ENCODE measurements at places on chromosomes 6 and 20. TPM values are rescaled to one million over a fixed set of nuclear protein-coding genes. Genes with fewer than 3 reads are reported as not detected.
A peak's percentile ranks its signal among the peaks of the same experiment; 100 is the strongest.

Gene NAPB
- total RNA-seq, result 11.3 TPM

Gene ADA
- total RNA-seq, result 2.3 TPM

Gene CDSN
- not detected for total RNA-seq

Gene JAG1
- total RNA-seq, result 54.8 TPM

Gene SLC18B1
- total RNA-seq, result 11.7 TPM

Gene RAET1G
- total RNA-seq, result 0.89 TPM

Gene ALDH5A1
- total RNA-seq, result 6.8 TPM

Gene MCCD1
- not detected for total RNA-seq

Gene THBS2
- total RNA-seq, result 4.0 TPM

Gene LRP11
- total RNA-seq, result 80.8 TPM

DNA sequence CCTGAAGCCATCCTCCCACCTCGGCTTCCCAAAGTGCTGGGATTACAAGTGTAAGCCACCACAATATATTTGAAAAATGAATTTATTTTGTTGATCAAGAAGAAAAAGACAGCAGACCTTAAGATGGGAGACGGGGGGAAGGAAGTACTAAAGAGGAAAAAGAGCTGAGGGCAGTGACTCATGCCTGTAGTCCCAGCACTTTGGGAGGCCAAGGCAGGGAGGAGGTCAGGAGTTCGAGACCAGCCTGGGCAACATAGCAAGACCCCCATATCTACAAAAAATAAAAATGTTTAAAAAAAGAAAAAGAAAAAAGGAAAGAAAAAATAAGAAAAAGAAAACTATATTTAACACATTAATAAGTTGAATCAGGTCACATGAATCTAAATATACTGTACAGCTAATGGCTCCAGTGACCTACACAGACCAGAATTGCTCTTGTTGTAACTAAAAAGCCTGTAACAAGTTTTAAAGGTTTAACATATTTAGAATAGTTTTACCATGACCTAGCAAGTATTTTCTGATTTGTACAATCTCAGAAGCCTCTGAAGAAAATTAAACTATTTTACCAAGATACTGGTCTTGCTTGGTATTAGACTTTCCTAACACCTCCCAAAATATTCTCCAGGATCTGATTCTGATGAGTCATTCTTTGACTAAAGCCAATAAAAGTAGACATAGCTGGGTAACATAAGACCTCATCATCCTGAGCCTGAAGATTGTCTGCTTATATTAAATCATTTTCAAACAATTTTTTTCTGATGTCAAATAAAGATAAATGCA, 4.3 kb upstream of the AKIRIN2 start:
- H3K27ac ChIP-seq, result no peak overlapping the region
- H3K36me3 ChIP-seq, result no peaks in the 10 kb centered on the region
- H3K4me1 ChIP-seq, result peaks cover 4% of the 10 kb centered on the region
- no peak overlapping the region for H3K4me3 ChIP-seq

GRCh38 chr20:48912065-48912464, 9.4 kb upstream of the ARFGEF2 start:
- DNase-seq, result no peak
- no peaks in the 10 kb centered on the region for H3K27me3 ChIP-seq
- H3K4me1 ChIP-seq, result no peaks in the 10 kb centered on the region
- H3K36me3 ChIP-seq, result no peaks in the 10 kb centered on the region
- no peak overlapping the region for H3K4me3 ChIP-seq

DNA sequence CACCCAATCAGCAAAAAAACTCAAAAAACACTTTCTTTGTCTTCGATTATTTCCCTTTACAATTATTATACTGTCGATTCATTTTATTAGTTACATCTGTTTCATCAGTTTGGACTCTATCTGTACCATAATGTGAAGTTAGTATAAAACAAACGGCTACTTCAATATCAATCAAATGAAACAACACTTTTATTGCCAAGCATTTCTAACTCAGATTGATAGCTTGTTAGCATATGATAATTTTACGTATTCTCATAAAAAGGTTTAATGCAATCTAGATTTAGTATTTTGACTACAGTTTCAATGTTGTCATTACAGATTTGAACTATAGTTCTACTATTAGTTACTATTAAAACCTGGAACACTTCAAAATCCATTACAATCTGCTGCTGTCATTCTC, 149.3 kb downstream of the PTPRK start:
- no peak for DNase-seq
- no peak overlapping the region for H3K4me3 ChIP-seq
- H3K27me3 ChIP-seq, result no peaks in the 10 kb centered on the region
- H3K4me1 ChIP-seq, result peaks cover 5% of the 10 kb centered on the region
- H3K27ac ChIP-seq, result no peak overlapping the region

- DNase-seq, result no peak
- H3K27me3 ChIP-seq, result no peaks in the 10 kb centered on the region
- no peak overlapping the region for H3K27ac ChIP-seq
- H3K36me3 ChIP-seq, result no peaks in the 10 kb centered on the region
- H3K4me3 ChIP-seq, result no peak overlapping the region
Measured at GRCh38 chr6:148082696-148083095, 259.9 kb upstream of the SASH1 start.

DNA sequence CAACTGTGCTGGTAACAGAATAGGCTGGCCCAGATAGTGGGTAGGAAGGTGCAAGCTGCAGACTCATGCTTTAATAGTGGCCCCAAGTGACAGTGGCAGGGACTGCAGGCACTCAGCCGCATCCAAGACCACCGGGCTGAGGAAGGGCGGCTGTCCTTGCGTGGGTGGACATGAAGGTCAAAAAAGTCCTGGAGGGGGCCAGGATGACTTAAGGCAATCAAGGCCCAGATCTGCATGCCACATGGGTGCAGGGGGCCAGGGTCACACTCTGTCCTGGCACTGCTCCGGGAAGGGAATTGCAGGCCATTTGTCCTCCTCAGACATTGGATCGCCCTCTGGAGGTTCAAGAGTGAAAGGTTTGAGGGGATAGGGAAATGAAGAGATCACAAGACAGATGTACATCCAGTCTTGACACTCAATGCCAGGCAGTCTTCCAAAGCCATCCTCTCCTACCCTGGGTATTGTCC, 10.4 kb upstream of the VNN2 start:
- H3K27me3 ChIP-seq, result no peaks in the 10 kb centered on the region
- H3K36me3 ChIP-seq, result peaks cover 37% of the 10 kb centered on the region
- H3K27ac ChIP-seq, result no peak overlapping the region
- H3K4me1 ChIP-seq, result peaks cover 11% of the 10 kb centered on the region

GRCh38 chr20:3174442-3175261, 1.3 kb upstream of the LZTS3 start:
- H3K4me3 ChIP-seq, result peak overlapping the region; percentile 86
- DNase-seq, result no peak
- peak overlapping the region; percentile 89 for H3K27ac ChIP-seq
- H3K27me3 ChIP-seq, result no peaks in the 10 kb centered on the region
- H3K4me1 ChIP-seq, result peaks cover 47% of the 10 kb centered on the region

DNA sequence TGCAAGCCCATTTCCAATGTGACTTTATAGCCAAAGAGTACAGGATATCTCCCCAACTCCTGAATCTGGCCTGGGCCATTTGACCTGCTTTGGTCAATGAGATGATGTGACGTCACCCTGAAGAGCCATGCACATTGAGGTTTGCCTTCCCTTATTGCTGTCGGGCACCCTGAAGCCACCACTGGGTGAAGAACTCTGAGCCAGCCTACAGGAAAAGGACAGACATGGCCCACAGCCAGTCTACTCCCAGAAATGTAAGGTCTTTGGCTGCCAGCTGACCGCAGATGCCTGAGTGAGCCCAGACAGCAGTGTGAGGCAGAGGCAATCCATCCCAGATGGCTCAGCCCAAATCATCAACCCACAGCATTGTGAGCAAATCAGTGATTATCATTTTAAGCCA, 3.7 kb upstream of the SYNDIG1 start:
- no peak overlapping the region for H3K27ac ChIP-seq
- peaks cover 19% of the 10 kb centered on the region for H3K4me1 ChIP-seq
- peaks cover 19% of the 10 kb centered on the region for H3K27me3 ChIP-seq
- DNase-seq, result no peak

GRCh38 chr6:79416931-79417330, 120.3 kb downstream of the LCA5 start:
- no peak overlapping the region for H3K4me3 ChIP-seq
- H3K27me3 ChIP-seq, result no peaks in the 10 kb centered on the region
- no peaks in the 10 kb centered on the region for H3K4me1 ChIP-seq
- H3K27ac ChIP-seq, result no peak overlapping the region

- H3K4me3 ChIP-seq, result no peak overlapping the region
- no peaks in the 10 kb centered on the region for H3K27me3 ChIP-seq
- peaks cover 59% of the 10 kb centered on the region for H3K36me3 ChIP-seq
- DNase-seq, result no peak
Measured at GRCh38 chr20:35360033-35360432, 51.7 kb downstream of the UQCC1 start.

DNA sequence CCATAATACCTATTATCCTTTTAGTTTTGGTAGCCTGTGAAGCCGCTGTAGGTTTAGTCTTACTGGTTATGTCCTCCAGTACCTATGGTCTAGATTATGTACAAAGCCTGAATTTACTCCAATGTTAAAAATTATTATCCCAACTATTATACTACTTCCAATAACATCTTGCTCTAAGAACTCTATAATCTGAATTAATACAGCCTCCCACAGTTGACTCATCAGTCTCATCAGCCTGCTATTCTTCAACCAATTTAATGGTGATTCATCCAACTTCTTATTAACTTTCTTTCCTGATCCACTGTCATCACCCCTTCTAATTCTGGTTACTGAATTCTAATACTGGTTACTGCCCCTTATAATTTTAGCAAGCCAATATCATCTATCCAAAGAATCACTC, 370.3 kb upstream of the OPRM1 start:
- DNase-seq, result no peak
- H3K27ac ChIP-seq, result no peak overlapping the region
- no peaks in the 10 kb centered on the region for H3K4me1 ChIP-seq
- H3K36me3 ChIP-seq, result no peaks in the 10 kb centered on the region
- H3K4me3 ChIP-seq, result no peak overlapping the region
- H3K27me3 ChIP-seq, result no peaks in the 10 kb centered on the region

DNA sequence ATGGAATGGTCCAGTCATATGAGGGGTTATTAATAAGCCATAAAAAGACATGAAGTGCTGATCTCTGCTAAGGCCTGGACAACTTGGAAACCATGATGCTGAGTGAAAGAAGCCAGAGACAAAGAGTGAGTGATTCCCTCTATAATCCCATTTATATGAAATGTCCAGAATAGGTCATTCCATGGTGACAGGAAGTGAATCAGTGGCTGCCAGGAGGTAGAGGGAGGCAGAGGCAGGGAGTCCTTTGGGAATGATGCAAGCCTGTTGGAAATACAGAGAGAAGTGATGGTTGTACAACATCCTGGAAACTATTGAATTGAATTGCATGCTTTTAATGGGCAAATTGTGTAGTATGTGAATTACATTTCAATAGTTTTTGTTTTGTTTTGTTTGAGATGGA, 26.4 kb downstream of the ANKRD60 start:
- H3K4me3 ChIP-seq, result no peak overlapping the region
- H3K27me3 ChIP-seq, result no peaks in the 10 kb centered on the region
- no peaks in the 10 kb centered on the region for H3K4me1 ChIP-seq
- H3K36me3 ChIP-seq, result no peaks in the 10 kb centered on the region

DNA sequence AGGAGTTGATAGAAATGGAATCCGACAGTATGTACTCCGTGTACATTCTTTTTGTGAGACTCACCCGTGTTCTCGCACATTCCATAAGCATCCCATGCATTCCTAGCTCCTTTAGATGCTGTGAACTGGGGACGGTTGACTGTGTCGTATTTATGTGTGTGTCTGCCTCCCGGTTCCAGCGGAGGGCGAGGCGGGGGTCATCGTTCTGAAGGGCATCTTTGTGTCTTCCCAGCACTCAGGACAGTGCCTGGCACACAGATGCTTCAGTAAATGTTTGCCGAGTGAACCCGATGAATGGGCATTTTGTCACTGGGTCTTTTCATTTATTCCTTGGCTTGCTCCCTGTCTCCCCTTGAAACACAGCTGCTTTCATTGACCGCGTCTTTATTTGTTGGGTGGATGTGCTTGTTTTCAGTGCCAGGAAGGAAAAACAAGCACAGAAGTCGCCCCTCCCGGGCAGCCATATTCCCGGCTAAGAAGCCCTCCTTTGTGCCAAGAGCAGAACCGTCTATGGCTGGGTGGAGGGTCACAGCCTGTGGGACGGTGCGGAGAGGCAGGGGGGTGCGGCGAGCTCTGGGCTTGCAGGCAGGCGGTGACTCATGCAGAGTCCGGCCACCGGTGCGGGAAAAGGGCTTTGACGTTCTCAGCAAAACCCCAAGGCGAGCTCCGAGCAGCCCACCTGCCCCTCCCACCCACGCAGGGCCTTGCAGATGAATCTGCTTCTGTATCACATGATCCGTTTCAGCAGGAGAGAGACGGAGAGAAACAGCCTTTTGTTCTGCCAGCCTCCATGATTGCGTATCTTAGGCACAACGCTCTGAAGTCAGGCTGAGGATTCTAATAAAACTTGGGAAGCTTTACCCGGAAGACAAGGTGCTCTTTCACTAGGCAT, 11.2 kb upstream of the PSMG4 start:
- peak; percentile 46 for DNase-seq
- no peak overlapping the region for H3K27ac ChIP-seq
- peak overlapping the region; percentile 32 for H3K4me3 ChIP-seq
- peaks cover 32% of the 10 kb centered on the region for H3K4me1 ChIP-seq
- H3K27me3 ChIP-seq, result no peaks in the 10 kb centered on the region

- no peaks in the 10 kb centered on the region for H3K4me1 ChIP-seq
- H3K36me3 ChIP-seq, result no peaks in the 10 kb centered on the region
- no peak for DNase-seq
Measured at GRCh38 chr6:168020242-168020641, 22.8 kb downstream of the KIF25 start.

- H3K4me3 ChIP-seq, result no peak overlapping the region
- H3K36me3 ChIP-seq, result no peaks in the 10 kb centered on the region
- no peak for DNase-seq
Measured at GRCh38 chr6:158367816-158368215, 55.6 kb downstream of the TULP4 start.

- no peak overlapping the region for H3K27ac ChIP-seq
- no peak for DNase-seq
- H3K4me3 ChIP-seq, result no peak overlapping the region
- no peaks in the 10 kb centered on the region for H3K36me3 ChIP-seq
Measured at GRCh38 chr6:101722991-101723579, 329.6 kb downstream of the GRIK2 start.

- no peak for DNase-seq
- H3K4me1 ChIP-seq, result peaks cover 24% of the 10 kb centered on the region
- H3K27ac ChIP-seq, result no peak overlapping the region
- H3K36me3 ChIP-seq, result no peaks in the 10 kb centered on the region
- H3K4me3 ChIP-seq, result no peak overlapping the region
- peaks cover 82% of the 10 kb centered on the region for H3K27me3 ChIP-seq
Measured at GRCh38 chr20:672963-673602, 2.5 kb downstream of the SCRT2 start.

DNA sequence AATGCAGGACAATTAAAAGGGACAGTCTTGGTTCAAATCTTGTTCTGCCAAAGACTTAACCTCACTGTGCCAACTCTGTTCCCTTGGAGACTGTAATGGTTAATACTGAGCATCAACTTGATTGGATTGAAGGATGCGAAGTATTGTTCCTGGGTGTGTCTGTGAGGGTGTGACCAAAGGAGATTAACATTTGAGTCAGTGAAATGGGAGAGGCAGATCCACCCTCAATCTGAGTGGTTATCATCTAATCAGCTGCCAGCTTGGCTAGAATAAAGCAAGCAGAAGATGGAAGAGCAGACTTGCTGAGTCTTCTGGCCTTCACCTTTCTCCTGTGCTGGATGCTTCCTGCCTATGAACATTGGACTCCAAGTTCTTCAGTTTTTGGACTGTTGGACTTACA, 474.4 kb downstream of the CD83 start:
- H3K36me3 ChIP-seq, result no peaks in the 10 kb centered on the region
- no peak overlapping the region for H3K4me3 ChIP-seq
- H3K27ac ChIP-seq, result no peak overlapping the region
- H3K4me1 ChIP-seq, result no peaks in the 10 kb centered on the region

- no peak overlapping the region for H3K4me3 ChIP-seq
- H3K27ac ChIP-seq, result no peak overlapping the region
- DNase-seq, result no peak
- no peaks in the 10 kb centered on the region for H3K36me3 ChIP-seq
- no peaks in the 10 kb centered on the region for H3K27me3 ChIP-seq
Measured at GRCh38 chr20:48490961-48491831, 336.6 kb downstream of the PREX1 start.
